ENCODE measurements at places on chromosomes 2 and 18. TPM values are rescaled to one million over a fixed set of nuclear protein-coding genes. Genes with fewer than 3 reads are reported as not detected.

DNA sequence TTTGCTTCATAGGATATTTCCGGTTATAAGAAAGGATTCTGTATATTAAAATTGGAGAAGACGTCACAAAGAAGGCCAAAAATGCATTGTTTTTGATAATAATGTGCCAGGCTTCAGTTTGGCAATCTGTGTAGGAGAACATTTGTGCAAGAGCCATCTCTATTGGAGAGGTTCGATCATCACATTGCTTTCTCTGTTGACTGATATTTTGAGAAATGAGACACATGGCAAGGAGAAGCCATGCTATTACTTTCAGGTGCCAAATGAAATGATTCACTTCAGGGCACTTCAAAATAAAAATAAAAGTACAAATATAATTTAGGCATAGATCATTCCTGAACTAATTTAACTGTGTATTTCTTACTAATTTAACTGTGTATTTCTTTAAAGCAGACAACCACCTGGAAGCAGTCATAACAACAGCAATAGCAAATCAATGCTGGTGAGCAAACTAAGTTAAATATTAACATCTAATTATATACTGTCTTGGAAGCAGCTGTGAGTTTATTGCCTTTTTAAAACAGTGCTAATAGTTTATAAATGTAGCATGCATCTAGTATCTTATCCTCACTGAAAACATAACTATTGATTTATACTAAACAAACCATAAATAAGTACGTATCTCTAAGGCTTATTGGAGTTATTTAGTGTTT, 50.2 kb upstream of the CHST9 start:
- ATAC-seq, result no peak

DNA sequence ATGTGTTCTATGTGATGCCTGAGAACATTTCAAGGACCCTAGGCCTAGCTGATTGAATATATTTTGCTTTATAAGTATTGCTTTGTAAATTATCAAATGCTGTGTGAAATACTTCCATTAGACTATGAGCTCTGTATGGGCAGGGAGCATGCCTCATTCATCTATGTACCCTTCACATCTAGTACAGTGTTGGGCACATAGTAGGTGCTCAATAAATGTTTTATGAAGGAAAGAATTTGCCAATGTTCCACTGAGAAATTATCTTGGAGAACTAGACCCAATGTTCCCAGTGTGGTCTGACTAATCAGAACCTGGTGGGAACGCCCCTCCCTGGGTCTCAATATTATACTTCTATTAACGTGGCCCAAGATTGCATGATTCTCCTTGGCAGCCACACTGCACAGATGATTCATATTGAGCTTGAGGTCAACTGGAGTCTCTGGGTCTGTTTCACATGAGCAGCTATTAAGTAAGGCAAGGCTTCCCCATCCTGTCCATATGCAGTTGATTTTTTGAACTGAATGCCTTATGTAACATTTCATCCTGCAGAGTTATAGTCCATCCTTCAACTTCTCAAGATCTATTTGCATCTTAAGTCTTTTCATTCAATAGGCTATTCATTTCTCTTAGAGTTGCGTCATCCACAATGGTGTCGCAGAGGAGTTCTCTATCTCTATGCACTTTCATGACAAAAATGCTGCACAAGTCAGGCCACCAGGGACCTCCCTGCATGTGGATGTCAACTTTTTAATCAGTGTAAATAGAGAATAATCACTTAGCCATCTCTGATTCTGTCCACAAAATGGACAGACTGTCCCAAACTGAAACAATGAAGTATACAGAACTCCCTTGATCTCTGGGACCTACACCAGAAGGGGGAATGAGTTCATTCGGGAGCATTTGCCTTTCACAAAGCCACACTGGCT, 257.6 kb downstream of the CYP26B1 start:
- no peak for ATAC-seq

DNA sequence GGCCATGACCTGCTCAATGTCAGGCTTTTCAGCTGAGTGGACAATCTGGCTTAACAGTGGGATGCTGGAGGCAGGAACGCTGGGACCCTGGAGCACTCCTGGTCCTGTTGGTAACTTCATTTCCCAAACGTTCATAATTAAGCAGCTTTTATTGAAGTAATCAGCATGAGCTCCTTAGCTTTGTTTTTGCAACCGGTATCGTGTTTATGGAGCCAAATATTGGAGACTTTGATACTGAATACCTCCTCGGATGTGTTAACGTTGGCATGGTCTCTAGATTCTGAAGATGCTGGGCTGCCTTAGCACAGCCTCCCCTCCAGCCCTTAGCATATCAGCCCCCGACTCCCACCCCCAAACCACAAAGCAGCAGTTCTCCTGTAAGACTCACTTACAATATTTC, 60.7 kb downstream of the OSR1 start:
- no peak for ATAC-seq

DNA sequence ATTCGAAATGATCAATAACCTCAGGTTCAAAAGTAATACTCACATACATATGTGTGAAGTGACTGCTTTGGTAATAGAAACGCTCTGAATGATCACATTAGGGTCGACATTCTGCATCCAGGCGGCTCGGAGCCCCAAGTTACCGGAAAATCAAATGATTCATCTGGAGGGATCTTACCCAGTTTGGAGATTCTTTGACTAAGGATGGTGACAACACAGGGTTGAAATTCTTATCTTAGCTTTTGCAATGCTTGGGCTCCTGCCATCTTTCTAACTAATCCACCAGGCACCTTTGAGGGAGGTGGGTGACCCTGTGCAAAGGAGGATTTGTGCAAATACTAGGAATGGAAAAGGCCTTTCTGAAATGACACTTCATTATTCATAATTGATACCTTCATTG, 10.8 kb downstream of the GBX2 start:
- no peak for ATAC-seq

DNA sequence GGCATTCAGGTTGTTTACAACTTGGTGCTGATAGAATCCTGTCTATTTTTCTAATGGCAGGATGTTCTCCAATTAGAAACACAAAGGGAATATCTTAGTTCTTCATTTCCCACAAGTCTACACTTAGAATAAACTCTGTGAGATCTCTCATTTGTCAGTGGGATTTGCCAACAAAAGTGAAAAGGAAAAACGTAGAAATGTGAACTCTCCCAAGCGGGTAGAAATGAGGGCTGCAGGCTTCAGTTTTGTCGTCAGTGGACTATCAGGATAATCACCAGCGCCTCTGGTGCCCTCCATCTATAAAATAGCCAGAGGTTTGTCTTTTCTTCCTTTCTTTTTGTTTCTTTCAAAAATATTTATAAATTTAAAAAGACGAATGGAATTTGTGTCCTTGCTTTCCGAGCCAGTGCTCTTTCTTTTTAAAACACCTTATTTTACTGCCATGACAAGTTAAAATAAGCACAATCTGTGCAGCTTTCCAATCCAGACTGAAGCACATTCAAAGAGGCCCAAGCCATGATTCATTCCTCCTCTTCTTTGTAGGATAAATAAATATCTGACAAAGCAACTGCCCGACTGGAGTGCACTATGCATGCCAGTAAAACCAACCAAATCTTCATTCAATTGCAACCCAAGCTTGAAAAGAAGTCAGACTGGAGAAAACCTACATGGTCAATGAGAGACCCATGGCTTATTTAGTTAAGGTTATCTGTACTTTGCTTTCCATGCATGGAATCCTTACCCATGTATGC, 185.8 kb downstream of the ANKRD44 start:
- ATAC-seq, result peak; percentile 67

DNA sequence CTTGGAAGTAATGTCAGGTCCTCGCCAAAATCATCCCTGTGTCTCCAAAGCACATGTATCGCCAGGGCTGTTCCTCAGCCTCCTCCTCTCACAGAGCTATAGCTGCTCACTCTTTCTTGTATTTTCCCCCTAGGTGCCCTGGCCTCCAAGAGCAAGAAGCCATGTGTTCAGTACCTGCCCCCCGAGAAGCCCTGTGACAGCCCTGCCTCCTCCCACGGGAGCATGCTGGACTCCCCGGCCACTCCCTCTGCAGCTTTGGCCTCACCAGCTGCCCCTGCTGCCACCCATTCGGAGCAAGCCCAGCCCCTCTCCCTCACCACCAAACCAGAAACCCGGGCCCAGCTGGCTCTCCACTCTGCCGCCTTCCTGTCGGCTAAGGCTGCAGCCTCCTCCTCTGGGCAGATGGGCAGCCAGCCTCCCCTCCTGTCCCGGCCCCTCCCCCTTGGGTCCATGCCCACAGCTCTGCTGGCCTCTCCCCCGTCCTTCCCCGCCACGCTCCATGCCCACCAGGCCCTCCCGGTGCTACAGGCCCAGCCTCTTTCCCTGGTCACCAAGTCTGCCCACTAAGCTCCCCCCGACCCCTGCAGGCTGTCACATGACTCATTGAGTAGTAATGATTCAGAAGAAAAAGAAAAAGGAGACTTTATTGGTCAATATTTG, 18.8 kb downstream of the TGOLN2 start:
- peak; percentile 39 for ATAC-seq

DNA sequence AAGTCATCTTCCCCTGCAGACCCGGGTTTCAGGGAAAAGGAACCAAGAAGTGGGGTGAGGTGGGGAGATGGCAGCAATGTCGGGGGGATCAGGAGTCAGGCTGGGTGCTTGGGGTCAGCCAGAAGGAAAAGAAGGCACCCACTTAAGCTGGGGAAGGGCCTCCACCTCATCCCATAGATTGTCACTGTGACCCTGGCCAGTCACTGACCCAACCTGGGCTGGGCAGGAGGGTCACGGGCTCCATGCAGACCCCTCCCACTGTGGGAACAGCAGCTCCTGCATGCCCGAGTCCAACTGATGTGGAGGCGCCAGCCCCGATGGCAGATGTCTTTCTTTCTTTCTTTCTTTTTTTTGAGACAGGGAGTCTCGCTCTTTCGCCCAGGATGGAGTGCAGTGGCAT, 53.6 kb upstream of the HAAO start:
- no peak for ATAC-seq

- ATAC-seq, result no peak
Observed at GRCh38 chr2:71586471-71586870, 133.1 kb downstream of the DYSF start.

- no peak for ATAC-seq
Observed at GRCh38 chr18:11470941-11471340, 138.5 kb upstream of the SLC35G4 start.

GRCh38 chr2:14626873-14627272, 5.6 kb upstream of the LRATD1 start:
- no peak for ATAC-seq

- no peak for ATAC-seq
Observed at GRCh38 chr2:237384672-237385020, 29.3 kb downstream of the COL6A3 start.

GRCh38 chr18:31950583-31950982, 7.7 kb upstream of the TRAPPC8 start:
- no peak for ATAC-seq

- peak; percentile 82 for ATAC-seq
Observed at GRCh38 chr2:86396291-86396785, 44.8 kb upstream of the KDM3A start.

GRCh38 chr18:72542342-72542741, 1.8 kb downstream of the CBLN2 start:
- peak; percentile 36 for ATAC-seq

- ATAC-seq, result no peak
Observed at GRCh38 chr18:74742573-74743243, 145.0 kb downstream of the ZNF407 start.

- no peak for ATAC-seq
Observed at GRCh38 chr2:38751596-38752410, 642 bp upstream of the SRSF7 start.

- no peak for ATAC-seq
Observed at GRCh38 chr2:241935314-241935713, 65.8 kb downstream of the RTP5 start.

DNA sequence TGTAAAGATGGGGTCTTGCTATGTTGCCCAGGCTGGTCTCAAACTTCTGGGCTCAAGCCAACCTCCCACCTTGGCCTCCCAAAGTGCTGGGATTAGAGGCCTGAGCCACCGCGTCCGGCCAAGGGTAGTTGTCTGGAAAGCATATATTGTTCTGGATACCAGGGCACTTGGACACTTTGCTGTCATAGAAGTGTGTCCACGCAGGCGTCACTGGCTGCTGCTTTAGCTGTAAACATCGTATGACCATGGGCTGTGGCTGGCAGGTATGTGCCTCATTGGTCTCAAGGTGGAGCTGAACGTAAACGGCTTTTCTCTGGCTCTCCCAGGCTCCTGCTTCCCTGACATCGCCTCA, 3.2 kb upstream of the GPR35 start:
- no peak for ATAC-seq

DNA sequence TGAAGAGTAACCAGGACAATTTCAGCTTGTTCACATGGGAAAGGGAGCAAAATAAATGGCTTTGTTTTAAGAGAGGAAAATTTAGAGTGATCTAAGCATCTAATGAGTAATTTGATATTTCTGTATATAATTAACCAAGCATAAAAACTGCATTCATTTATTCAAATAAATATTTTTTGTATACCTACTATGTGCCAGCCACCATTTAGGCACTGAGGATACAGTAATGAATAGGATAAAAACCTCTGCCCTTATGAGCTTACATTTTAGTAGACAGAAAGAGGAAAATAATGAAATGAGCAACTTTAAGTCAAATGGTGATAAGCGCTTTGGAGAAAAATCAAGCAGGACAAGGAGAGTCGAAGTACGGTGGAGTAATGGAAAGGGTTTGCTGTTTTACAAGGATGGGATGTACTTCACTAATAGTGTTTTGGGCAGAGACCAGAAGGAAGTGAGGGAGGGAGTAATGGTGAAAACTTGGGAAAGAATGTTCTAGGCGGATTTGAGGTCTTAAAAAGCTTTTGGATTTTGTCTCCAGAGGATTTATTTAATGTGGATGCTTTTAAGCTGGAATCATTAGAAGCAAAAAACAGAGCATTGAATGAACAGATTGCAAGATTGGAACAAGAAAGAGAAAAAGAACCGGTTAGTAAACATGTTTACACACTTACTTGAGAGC, 17.4 kb downstream of the NDC80 start:
- no peak for ATAC-seq

- ATAC-seq, result no peak
Observed at GRCh38 chr2:222481941-222482340, 57.6 kb downstream of the SGPP2 start.

- ATAC-seq, result no peak
Observed at GRCh38 chr2:213149294-213149875, 2.0 kb downstream of the IKZF2 start.

DNA sequence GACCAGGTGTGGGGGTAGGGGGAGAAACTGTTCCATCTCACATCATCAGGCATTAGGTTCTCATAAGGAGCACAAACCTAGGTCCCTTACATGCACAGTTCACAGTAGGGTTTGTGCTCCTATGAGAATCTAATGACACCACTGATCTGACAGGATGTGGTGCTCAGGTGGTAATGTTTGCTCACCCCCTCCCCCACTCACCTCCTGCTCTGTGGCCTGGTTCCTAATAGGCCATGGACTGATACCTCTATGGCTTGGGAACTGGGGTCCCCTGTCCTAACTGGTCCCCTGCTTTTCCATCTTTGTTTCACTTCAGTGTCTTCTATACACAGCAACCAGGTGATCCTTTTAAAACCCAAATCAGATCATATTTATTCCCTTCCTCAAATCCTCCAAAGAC, 267.8 kb downstream of the TNS1 start:
- no peak for ATAC-seq

The GRHL1 gene
- total RNA-seq, result 3.4 TPM

The KANSL1L gene
- 15.3 TPM for total RNA-seq

The AFF3 gene
- total RNA-seq, result 17.4 TPM

The RAX gene
- not detected for total RNA-seq

The CMPK2 gene
- 1.0 TPM for total RNA-seq

The RANBP2 gene
- 59.7 TPM for total RNA-seq

The MEIS1 gene
- total RNA-seq, result 149 TPM

The NMUR1 gene
- 0.09 TPM for total RNA-seq

The LYG2 gene
- 0.78 TPM for total RNA-seq

The ITGAV gene
- 181 TPM for total RNA-seq

The FAM110C gene
- total RNA-seq, result 0.31 TPM

The COX5B gene
- 342 TPM for total RNA-seq

The RETREG2 gene
- total RNA-seq, result 47.1 TPM

The EGR4 gene
- total RNA-seq, result 0.19 TPM

The GAREM1 gene
- total RNA-seq, result 9.4 TPM

The FABP1 gene
- not detected for total RNA-seq

Measured in motor neuron (in vitro differentiated cells).